ENCODE measurements at places on chromosomes 12 and 14.

GRCh38 chr14:49865431-49865859 lies 12.9 kb upstream of the NEMF start:
- peak; percentile 22 for DNase-seq

DNA sequence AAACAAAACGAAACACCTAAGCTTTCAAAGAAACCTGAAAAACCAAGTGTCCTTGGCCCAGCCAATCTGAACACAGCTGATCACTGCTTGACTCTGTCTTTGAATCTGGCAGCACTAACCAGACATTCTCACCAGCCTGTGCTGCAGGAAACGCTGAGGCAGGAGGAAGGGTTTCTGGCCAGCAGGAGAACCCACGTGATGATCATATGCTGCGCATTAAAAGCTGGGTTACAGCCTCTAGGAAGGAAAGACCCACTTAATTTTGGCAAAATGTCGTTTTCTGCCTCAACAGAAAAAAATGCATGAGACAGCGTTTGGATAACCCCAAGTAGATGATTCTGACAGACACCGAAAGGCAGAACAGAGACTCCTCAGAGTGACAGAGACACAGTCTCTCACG lies 9.8 kb downstream of the APPL2 start:
- DNase-seq: no peak

DNA sequence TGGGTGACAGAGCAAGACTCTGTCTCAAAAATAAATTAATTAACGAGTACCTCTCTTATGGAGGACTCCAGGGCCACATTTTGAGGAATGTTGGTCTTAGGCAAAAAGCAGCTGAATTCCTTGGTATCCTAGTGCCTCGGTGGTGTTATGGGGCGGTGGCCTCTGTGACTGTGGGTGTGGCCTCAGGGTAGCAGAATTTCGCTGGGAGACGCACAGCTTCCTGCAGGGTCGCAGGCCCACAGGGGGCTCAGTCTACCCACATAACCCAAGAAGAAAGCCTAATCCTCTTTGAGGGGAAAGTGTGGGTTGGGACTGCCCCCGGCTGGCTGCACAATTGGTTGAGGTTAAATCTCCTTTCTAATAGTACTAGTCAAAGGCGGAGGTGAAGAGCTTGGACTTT lies 11.2 kb upstream of the SERPINA4 start:
- no peak for DNase-seq

GRCh38 chr14:22887260-22887989 lies 4.4 kb downstream of the REM2 start:
- DNase-seq: peak; percentile 81

- no peak for DNase-seq
These were observed 605.5 kb upstream of the USP15 start for GRCh38 chr12:61654698-61655097.

All from RCC 7860 (cell line).